Ascending aorta (tissue), 2 donors: ENCODE measurements at places on chromosomes 6 and 20. TPM values are rescaled to one million over a fixed set of nuclear protein-coding genes. Genes with fewer than 3 reads are reported as not detected.
A peak's percentile ranks its signal among the peaks of the same experiment; 100 is the strongest.

The GFRA4 gene
- total RNA-seq = not detected

- H3K27ac ChIP-seq = no peak overlapping the region
- no peaks in the 10 kb centered on the region for H3K4me1 ChIP-seq
- no peaks in the 10 kb centered on the region for H3K27me3 ChIP-seq
- DNase-seq = no peak
- no peaks in the 10 kb centered on the region for H3K36me3 ChIP-seq
These were observed 30.5 kb upstream of the XRN2 start for GRCh38 chr20:21272679-21273078.

- H3K4me3 ChIP-seq = no peak overlapping the region
- DNase-seq = no peak
- H3K27me3 ChIP-seq = no peaks in the 10 kb centered on the region
These were observed 83.7 kb upstream of the CCDC28A start for GRCh38 chr6:138689849-138690248.

DNA sequence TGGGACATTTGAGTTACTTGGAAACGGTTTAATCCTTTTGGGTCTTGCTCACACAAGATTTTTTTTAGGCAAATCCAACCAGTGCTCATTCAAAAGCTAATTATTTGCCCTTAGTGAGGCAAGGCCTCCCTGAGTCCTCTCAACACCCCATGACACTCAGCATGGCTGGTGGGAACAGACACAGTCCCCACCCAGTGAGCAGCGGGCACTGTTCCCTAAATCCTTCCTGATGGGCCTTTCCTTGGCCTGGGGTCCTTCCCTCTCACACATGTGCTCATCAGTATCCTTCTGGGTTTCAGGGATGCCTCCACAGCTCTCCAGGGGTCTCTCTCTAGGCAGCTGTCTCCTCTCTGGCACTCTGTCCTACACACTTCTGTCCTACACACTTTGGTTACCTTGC, 28.0 kb downstream of the PLAGL2 start:
- no peak for DNase-seq
- H3K4me1 ChIP-seq = no peaks in the 10 kb centered on the region
- H3K36me3 ChIP-seq = no peaks in the 10 kb centered on the region
- H3K27me3 ChIP-seq = no peaks in the 10 kb centered on the region

- peaks cover 8% of the 10 kb centered on the region for H3K4me1 ChIP-seq
- H3K4me3 ChIP-seq = no peak overlapping the region
- H3K36me3 ChIP-seq = no peaks in the 10 kb centered on the region
- no peak for DNase-seq
These were observed 30.5 kb downstream of the SPDEF start for GRCh38 chr6:34525431-34526175.

DNA sequence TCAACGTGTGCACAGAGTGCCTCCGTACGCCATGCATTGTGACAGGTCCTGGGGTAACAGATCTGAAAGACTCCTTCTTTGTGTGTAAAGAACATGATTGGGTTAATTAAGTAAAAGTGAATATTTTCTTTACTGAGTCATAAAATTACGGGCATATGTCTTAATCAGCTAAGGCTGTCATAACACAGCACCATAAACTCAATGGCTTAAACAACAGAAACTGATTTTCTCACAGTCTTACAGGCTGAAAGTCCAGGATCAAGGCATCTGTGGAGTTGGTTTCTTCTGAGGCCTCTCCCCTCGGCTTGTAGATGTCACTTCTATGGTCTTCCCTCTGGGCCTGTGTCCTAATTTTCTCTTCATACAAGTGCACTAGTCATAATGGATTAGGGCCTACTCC, 176.9 kb downstream of the MTFR2 start:
- H3K27me3 ChIP-seq = no peaks in the 10 kb centered on the region
- no peak for DNase-seq
- H3K27ac ChIP-seq = no peak overlapping the region
- no peak overlapping the region for H3K4me3 ChIP-seq
- H3K4me1 ChIP-seq = no peaks in the 10 kb centered on the region

- no peak overlapping the region for H3K4me3 ChIP-seq
- no peak overlapping the region for H3K27ac ChIP-seq
- no peaks in the 10 kb centered on the region for H3K27me3 ChIP-seq
- no peaks in the 10 kb centered on the region for H3K4me1 ChIP-seq
- no peaks in the 10 kb centered on the region for H3K36me3 ChIP-seq
- DNase-seq = no peak
These were observed 111.1 kb downstream of the SULF2 start for GRCh38 chr20:47674145-47674544.

DNA sequence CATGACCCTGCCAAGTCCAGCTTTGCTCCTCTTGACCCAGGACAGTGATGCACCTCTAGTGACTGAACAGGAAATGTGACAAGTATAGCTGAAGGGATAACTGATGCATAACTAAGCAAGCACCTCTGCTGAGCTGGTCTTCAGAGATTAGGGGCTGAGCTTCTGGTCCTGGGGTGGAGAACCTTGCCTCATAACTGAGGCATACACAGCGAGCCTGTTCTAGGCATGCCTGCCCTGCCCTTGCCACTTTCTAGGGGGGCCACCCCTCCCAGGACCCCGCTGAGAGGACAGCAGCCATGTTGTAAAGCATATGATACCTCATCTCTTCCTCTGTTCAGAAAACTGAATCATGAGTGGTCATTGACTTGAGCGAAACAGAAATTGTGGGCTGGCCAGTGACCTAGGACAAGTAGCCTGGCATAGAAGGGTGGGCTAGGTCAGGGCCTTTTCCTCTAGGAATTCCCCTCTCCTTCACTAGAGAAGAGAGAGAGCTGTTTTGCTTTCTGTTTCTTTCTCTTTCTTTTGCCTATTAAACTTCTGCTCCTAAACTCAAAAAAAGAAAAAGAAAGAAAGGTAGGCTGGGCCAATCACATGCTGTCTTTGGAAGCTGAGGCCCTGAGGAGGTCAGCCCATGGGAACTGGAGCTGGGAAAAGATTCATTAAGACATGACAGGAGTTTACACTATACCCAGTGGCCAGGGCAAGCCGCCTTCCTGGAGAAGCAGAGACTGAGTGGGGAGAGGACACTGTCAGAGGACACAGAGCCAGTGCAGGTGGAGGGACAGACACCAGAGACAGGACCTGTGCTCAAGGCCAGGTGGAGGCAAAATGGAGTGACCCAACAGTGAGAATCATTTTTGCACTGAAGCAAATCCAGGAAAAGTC, 23.1 kb downstream of the ALDH5A1 start:
- H3K27me3 ChIP-seq = no peaks in the 10 kb centered on the region
- H3K4me1 ChIP-seq = no peaks in the 10 kb centered on the region
- H3K36me3 ChIP-seq = peaks cover 41% of the 10 kb centered on the region

- no peak for DNase-seq
- no peaks in the 10 kb centered on the region for H3K27me3 ChIP-seq
- no peaks in the 10 kb centered on the region for H3K36me3 ChIP-seq
- H3K27ac ChIP-seq = peak overlapping the region; percentile 87
- H3K4me3 ChIP-seq = no peak overlapping the region
These were observed 257.6 kb downstream of the HDGFL1 start for GRCh38 chr6:22826961-22827360.
